ENCODE measurements at places on chromosomes 5 and 9.

DNA sequence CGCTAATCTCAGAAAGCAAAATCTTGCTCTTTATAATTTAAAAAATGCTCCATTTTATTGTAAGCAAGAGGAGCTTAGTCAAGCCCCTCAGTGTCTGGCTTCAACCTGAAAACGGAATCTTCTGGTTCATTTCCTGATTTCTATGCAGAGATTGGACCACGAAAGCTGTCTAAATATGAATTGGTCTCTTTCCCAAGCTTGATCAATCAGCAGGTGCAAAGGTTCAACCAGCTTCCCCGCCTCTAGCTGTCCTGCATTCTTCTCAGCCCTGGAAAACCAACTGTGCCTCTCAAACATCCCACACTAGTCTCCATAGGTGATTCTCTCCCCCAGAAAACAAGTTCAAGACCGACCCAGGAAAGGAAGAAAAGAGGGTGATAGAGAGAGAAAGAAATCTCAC, 34.5 kb downstream of the FNBP1 start:
- no peak for DNase-seq

- no peak for DNase-seq
These were observed 61.9 kb downstream of the OXCT1 start for GRCh38 chr5:41808294-41808693.

DNA sequence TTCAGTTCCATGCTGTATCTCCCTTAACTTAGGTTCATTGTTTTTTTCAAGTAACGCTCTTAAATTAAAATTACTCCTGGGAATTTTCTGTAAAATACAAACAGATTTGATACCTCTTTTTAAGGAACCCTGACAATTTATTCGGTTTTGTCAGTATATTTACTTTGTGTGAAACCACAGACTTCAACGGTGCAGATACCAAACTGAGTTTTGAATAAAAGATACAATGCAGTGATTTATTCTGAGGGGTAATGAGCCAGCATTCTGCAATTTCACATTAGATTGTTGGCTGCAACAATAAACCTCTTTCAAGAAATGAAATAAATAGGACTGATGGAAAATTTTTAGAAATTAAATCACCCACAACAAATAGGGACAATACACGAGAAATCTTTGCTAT, 308.6 kb upstream of the EDIL3 start:
- DNase-seq: no peak

DNA sequence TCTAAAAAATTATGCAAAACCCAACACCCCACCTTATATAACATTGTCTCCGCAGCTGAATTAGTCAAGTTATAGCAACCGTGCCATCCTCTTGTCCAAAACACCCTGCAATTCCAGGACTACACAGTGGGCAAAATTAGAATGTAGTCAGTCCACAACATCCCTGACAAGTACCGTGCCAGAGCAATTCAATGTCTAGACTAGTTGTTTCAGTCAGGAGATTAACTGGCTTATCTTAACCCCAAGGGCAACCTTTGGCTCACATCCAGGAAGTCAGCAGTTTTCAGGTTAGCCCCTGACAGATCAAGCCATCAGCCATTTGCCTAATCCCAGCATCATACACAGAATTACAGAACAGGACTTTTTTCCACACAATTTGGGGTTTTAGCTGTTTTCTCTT, 240.8 kb upstream of the TMEM161B start:
- no peak for DNase-seq

GRCh38 chr5:116488356-116489041, 86.1 kb downstream of the SEMA6A start:
- no peak for DNase-seq

GRCh38 chr5:5218396-5218795, 78.3 kb downstream of the ADAMTS16 start:
- DNase-seq: no peak

DNA sequence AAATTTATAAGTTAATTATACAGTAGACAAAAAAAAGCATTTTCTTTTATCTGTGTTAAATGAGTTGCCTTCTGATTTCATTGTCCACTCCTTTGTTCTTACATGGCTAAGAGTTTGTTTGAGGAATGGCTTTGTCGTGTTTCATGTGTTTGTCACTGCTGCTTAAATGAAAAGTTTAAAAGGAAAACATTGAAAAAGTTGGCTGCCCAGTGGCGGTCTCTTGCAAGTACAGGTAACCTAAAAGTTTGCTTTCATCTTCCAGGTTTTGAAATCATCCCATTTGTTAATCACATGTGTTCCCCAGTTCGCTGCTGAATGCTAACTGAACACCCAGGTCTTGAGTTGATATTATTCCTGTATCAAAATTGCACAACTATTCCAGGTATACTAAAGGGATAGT, 33.9 kb downstream of the EGFLAM start:
- no peak for DNase-seq

- no peak for DNase-seq
These were observed 233.0 kb upstream of the ATP10B start for GRCh38 chr5:161085056-161085455.

Data from suprapubic skin (tissue), 4 donors.